Peyer's patch (tissue), 4 donors: ENCODE measurements at places on chromosomes 6 and 20. TPM values are rescaled to one million over a fixed set of nuclear protein-coding genes. Genes with fewer than 3 reads are reported as not detected.

DNA sequence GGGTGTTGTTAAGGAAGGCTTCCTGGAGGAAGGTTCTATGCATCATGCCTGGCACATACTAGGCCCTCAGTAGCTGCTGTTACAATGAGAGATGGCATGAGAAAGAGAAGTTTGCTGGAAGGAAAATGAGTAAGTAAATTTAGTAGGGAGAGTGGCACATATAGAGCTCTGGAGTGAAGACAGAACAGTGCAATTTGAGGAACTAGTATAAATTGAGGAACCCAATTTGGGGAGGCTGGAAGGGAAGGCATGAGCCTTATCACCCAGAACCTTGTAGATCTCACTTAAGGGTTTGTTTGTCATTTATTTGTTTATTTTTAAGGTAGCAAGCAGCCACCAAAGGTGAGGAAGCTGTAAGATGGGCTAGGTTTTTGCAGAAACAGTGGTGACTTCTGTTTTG, 87.1 kb upstream of the SCGN start:
- no peak for DNase-seq
- H3K4me1 ChIP-seq = no peaks in the 10 kb centered on the region
- H3K27me3 ChIP-seq = no peaks in the 10 kb centered on the region
- no peak overlapping the region for H3K4me3 ChIP-seq

- no peak for DNase-seq
- no peak overlapping the region for H3K27ac ChIP-seq
- H3K4me1 ChIP-seq = no peaks in the 10 kb centered on the region
- no peaks in the 10 kb centered on the region for H3K36me3 ChIP-seq
- H3K4me3 ChIP-seq = no peak overlapping the region
Observed at GRCh38 chr20:16560216-16560615, 13.0 kb downstream of the KIF16B start.

GRCh38 chr6:109874086-109874485, 104.0 kb upstream of the GPR6 start:
- H3K4me3 ChIP-seq = no peak overlapping the region
- H3K4me1 ChIP-seq = no peaks in the 10 kb centered on the region
- no peaks in the 10 kb centered on the region for H3K36me3 ChIP-seq
- no peak overlapping the region for H3K27ac ChIP-seq
- H3K27me3 ChIP-seq = no peaks in the 10 kb centered on the region

DNA sequence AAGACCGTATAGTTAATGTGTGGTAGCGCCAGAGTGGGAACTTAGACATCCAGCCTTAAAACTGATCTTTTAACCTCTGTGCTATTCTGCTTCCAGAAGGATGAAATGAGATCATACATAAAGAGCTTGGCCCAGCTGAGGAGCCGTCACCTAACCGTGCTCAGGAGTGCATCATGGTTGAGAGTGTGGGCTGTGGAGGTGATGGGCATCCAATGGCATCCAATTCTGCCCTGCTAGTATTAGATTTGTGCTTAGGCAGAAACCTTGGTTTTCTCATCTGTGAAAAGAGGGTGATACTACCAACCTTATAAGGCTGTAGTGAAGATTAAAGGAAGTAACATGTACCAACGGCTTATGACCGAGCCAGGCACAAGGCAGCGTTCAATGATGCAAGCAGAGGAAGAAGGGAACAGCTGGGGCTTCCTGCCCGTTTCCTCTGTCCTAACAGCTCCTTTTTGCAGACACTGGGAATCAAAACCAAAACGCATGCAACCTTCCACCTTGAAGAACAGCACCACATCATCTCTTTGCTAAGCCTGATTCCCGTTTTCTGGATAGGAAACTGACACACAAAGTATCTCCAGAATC, 1.3 kb downstream of the SLC22A16 start:
- H3K27ac ChIP-seq = no peak overlapping the region
- H3K36me3 ChIP-seq = no peaks in the 10 kb centered on the region
- no peak for DNase-seq
- no peaks in the 10 kb centered on the region for H3K4me1 ChIP-seq

DNA sequence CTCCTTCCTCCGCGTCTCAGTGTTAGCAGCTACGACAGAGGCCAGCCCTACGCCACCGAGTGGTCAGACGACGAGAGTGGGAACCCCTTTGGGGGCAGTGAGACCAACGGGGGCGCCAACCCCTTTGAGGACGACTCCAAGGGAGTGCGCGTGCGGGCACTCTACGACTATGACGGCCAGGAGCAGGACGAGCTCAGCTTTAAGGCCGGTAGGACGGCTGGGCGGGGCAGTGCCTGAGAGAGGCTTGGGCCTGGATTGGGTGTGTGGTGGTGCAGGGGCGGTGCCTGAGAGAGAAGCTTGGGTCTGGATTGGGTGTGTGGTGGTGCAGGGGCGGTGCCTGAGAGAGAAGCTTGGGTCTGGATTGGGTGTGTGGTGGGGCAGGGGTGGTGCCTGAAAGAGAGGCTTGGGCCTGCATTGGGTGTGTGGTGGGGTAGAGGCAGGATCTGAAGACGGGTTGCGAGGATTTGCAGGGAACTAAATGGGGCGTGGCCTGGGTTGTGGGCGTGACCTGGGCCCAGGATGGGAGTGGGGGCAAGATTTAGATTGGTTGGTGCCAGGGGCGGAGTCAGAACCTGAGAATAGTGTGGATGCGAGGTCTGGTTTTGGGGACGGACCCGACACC, 24.4 kb downstream of the SPDEF start:
- H3K4me3 ChIP-seq = no peak overlapping the region
- no peaks in the 10 kb centered on the region for H3K36me3 ChIP-seq
- no peaks in the 10 kb centered on the region for H3K27me3 ChIP-seq
- no peaks in the 10 kb centered on the region for H3K4me1 ChIP-seq

DNA sequence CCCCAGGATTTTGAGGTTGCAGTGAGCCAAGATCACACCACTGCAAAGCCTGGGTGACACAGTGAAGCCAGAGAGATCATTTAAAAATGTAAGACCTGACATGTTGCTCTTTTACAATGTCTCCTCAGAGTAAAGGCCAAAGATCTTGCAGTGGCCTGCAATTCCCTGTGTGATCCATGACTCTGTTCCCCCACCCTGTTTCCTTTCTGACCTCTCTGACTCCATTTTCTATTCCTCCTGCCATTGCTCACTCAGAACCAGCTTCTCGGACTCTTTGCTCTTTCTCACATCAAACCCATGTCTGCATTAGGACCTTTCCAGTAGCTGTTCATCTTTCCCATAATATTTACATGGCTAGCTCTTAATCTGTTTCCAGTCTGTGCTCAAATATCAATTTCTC, 28.8 kb downstream of the RNF217 start:
- no peak overlapping the region for H3K4me3 ChIP-seq
- no peaks in the 10 kb centered on the region for H3K36me3 ChIP-seq
- no peak overlapping the region for H3K27ac ChIP-seq
- no peaks in the 10 kb centered on the region for H3K27me3 ChIP-seq
- H3K4me1 ChIP-seq = no peaks in the 10 kb centered on the region

DNA sequence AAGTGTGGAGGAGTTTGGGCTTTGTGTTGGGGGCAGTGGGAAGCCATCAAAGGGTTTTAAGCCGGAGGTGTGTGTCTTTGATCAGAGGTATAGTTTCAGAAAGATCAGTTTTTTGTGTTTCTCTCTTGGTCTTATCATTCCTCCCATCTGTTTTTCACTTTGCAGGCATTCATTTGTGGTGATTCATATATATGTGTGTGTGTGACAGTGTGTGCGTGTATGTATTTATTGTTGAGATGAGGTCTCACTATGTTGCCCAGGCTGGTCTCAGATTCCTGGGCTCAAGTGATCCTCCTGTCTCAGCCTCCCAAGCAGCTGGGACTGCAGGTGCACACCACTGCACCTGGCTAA, 11.1 kb upstream of the SERINC3 start:
- H3K27me3 ChIP-seq = no peaks in the 10 kb centered on the region
- H3K36me3 ChIP-seq = no peaks in the 10 kb centered on the region
- no peaks in the 10 kb centered on the region for H3K4me1 ChIP-seq
- DNase-seq = no peak

DNA sequence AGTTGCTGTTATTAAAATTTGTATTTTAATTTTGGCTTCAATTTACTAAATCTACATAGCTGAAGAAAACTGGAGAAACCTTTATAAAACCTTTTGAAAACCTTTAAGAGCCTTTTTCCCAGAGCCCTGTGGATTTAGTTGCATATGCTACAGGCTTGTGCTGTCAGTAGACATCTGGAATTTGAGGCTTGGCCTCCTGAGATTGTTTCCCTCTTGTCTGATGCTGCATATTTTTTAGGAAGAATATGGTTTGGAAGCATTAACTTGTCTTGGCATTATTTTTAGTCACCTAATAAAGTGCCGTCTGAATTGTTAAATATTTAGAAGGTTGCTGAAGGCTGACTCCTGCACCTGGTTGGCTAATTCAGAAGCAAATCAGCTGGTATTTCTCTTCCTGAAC, 369.4 kb downstream of the UTRN start:
- peaks cover 27% of the 10 kb centered on the region for H3K4me1 ChIP-seq
- no peaks in the 10 kb centered on the region for H3K36me3 ChIP-seq
- H3K27ac ChIP-seq = no peak overlapping the region
- no peak for DNase-seq

DNA sequence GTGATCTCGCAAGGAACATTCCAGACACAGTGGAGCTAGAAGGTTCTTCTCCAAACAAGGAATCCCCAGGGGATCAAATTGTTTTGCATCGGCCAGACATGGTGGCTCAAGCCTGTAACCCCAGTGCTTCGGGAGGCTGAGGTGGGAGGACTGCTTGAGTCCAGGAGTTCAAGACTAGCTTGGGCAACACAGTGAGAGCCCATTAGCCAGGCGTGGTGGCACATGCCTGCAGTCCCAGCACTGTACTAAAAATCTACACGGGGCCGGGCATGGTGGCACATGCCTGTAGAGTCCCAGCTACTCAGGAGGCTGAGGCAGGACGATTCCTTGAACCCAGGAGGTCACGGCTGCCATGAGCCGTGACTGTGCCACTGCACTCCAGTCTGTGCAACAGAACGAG, 15.3 kb downstream of the GMEB2 start:
- H3K27me3 ChIP-seq = no peaks in the 10 kb centered on the region
- no peak overlapping the region for H3K4me3 ChIP-seq
- no peaks in the 10 kb centered on the region for H3K36me3 ChIP-seq
- H3K27ac ChIP-seq = no peak overlapping the region
- DNase-seq = no peak
- no peaks in the 10 kb centered on the region for H3K4me1 ChIP-seq

GRCh38 chr20:11012975-11013374, 339.2 kb upstream of the JAG1 start:
- no peaks in the 10 kb centered on the region for H3K36me3 ChIP-seq
- H3K27ac ChIP-seq = peak overlapping the region; percentile 17
- no peak for DNase-seq
- no peak overlapping the region for H3K4me3 ChIP-seq

DNA sequence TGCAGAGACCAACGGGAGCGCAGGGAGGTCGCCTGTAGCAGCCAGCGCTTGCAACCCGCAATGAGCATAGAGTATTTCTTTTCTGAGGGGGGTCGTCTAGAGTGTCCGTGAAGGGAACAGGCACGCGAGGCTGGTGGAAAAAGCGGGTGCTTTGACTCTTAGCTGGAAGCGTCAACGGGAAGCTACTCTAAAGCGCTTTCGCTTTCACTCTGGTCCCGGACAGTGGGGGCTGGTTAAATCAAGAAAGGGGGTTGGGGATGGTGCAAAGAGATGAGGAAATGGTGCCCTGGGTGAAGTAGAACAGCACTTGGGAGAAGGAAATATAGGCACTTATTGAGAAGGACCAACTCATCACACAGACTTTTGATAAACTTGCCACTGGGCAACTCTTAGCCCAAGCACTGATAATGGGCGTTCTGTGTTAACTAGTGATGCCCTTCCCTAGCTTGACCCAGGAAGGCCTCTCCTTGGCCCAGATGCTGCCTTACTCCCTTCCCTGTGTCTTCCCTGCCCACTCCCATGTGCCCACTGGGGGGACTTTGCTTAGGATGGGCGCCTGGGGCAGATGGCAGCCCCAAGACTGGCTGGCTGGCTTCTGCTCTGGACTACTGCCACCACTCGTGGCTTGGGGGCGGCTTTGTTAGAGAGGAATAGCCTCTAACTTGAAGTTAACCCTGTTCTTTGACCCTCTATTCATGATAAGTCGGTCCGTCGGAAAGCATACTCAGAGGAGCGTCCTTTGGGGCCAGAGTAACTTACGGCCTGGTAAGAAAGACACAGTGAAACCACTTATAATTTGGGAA, 585 bp downstream of the PSMB9 start:
- peak; percentile 83 for DNase-seq
- H3K27me3 ChIP-seq = no peaks in the 10 kb centered on the region
- peak overlapping the region; percentile 97 for H3K4me3 ChIP-seq
- peak overlapping the region; percentile 97 for H3K27ac ChIP-seq
- no peaks in the 10 kb centered on the region for H3K36me3 ChIP-seq

AGER gene
- 6.0 TPM for total RNA-seq

PACRG gene
- not detected for total RNA-seq

ASIP gene
- not detected for total RNA-seq

CCN2 gene
- total RNA-seq = 68.9 TPM

CNR1 gene
- 2.8 TPM for total RNA-seq

RIPPLY2 gene
- total RNA-seq = not detected
